ENCODE measurements at places on chromosomes 5 and 9.

GRCh38 chr5:23368393-23368792, 139.0 kb upstream of the PRDM9 start:
- no peak for DNase-seq

- no peak for DNase-seq
Measured at GRCh38 chr5:78959767-78960166, 25.3 kb downstream of the ARSB start.

- DNase-seq: no peak
Measured at GRCh38 chr5:14672082-14672481, 7.6 kb downstream of the OTULIN start.

DNA sequence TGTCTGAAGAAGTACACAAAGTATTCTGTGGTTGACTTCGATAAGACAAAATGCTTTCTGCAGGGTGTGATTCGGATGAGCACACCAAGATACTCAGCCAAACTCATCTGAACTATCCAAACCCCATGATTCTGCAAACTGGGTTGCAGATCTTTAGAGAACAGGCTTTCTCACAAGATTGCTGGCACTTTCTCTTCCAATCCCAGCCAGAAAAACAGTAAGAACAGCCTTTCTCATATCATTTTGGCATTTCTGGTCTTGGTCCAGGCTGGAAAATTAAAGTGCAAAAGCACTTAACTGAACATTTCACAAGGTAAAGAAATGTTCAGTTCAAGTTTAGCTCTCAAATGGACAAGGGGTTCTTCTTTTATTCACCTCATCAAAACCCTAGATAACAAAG, 269.1 kb downstream of the NR2F1-AS1 start:
- DNase-seq: no peak

GRCh38 chr5:157187046-157187754, 6.6 kb downstream of the ITK start:
- DNase-seq: no peak

DNA sequence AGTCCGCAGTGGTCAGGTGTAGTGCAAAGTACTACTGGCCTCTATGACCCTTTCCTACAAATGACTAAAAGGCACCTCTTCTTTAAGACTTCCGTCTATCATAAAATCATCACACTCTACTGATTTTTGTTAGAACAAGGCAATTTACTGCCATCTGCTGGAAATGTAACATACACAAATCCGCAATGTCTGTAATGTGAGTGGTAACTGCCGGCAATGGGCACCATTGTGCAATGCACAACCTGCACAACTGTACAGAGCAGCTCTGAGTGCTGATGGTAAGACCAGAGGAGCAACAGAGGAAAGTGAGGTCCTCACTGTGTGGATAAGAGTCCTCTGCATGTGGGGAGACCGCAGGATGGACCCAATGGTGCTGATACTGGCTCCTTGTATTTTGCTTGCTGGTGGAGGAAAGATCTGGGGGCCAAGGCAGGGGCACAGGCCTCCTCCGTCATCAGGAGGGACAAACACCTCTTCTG, 103.7 kb downstream of the ATPSCKMT start:
- DNase-seq: no peak

- no peak for DNase-seq
Measured at GRCh38 chr5:17249029-17249634, 31.7 kb downstream of the BASP1 start.

GRCh38 chr5:10333154-10334006, 20.1 kb upstream of the MARCHF6 start:
- no peak for DNase-seq

DNA sequence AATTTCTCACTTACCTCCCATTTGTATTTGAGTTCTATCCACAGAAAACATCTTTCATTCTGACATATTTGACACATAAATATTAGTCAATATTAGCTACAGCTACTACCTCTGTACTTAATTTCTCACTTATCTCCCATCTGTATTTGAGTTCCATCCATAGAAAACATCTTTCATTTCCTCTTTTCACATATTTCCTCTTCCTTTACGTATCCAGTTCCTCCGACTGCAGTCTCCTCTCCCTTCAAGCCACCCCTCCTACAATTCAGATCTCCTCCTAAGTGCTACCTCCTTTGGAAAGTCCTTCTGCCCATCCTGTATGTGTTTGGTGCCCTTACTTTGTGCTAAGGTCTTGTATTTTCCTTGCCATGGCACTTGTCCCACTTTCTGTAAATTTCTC, 1.6 kb downstream of the SREK1IP1 start:
- no peak for DNase-seq

DNA sequence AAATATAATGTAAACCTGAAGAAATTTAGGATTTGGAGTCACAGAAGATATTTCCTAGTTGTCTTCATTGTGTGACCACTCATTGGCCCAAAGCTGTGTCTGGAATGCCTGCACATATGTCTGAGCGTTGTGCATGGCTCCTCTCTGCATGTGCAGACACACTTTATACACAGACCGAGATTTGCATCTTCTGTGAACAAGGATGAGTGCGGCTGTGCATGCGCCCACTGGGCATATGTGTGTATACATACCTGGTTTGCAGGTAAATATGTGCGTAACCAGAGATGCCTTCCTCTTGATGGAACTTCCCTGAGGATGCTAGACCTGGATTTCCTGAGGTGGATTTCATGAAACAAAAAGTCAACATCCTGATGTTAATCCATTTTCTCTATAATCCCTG, 19.1 kb downstream of the PHF2 start:
- DNase-seq: no peak

- no peak for DNase-seq
Measured at GRCh38 chr9:137516144-137516917, 33.9 kb downstream of the PNPLA7 start.

DNA sequence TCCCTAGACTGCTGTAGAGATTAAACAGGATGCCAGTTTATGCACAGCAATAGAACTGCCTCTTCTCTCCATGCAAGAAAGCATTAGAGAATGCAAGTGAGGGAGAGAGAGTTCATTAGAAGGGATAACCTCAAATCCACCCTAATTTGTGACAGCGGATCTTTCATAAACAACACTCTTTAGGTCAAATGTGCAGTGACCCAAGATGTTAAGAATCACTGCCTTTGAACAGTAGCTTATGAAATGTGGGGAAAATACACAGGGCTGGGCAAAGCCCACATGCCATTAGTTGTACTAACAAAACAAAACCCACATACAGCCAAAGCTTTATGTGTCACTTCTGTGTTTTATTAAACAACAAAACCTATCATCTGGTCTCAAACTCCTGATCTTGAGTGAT, 36.2 kb upstream of the POU4F3 start:
- DNase-seq: no peak

- DNase-seq: no peak
Measured at GRCh38 chr5:39076757-39077728, 2.8 kb upstream of the RICTOR start.

DNA sequence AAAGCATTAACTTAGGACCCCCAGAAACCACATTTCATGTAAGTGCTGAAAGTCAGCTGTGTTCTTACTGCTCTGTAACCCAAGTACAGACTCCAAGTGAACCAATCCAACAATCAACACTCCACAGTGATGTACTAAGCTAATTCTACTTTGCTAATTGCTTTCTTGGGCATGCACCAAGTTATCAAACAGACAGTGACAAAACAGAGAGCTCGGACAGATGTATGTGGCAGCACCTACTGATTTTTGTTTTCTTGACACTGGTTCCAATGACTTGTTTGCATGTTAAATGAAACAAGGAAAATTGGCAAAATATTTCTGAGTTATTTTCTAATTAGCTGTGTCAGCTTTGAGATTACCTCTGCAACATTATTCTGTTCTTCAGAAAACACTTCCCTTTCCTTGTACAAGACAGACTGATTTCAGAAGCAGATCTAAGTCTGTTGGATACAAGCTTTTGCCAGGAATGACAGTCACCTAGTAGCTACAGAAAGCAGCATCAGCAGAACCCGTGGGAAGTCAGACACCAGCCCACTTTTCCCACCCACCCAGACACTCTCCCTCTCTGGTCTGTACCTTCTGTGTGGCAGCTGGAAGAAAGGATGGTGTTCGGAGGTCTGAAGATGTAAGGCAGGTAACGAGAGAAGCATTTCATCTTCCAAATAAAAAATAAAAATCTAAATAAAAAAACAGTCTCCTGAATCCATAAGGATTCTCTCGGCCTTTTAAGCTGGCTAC, 176.7 kb upstream of the PPP2R2B start:
- no peak for DNase-seq

DNA sequence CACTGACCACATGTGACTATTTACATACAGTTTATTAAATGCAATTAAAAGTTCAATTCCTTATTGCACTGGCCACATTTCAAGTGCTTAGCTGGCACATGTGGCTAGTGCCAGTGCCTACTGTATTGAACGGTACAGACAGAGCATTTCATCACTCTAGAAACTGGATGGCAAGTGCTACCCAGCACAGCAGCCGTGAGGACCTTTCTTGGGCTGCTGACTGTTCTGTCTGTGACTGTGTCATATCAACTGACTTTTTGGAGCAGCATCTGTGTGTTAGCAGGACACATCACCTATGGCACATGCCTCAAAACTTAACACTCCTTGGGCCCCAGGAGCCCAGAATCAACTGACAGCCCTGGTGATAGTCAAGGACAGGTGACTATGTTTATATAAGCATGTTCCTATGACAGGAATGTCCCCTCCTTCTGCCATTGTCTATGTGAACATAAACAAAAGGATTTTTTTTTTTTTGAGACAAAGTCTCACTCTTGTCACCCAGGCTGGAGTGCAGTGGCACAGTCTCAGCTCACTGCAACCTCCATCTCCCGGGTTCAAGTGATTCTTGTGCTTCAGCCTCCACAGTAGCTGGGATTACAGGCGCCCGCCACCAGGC, 8.9 kb downstream of the IRF1 start:
- no peak for DNase-seq

- DNase-seq: no peak
Measured at GRCh38 chr9:131720330-131720729, 19.5 kb downstream of the RAPGEF1 start.

- no peak for DNase-seq
Measured at GRCh38 chr5:151721812-151722391, 35.2 kb upstream of the SPARC start.

- DNase-seq: no peak
Measured at GRCh38 chr9:95724253-95724991, 151.1 kb upstream of the ERCC6L2 start.

- no peak for DNase-seq
Measured at GRCh38 chr5:36772276-36773140, 104.1 kb upstream of the NIPBL start.

GRCh38 chr9:76573905-76574760, 115.2 kb downstream of the GCNT1 start:
- no peak for DNase-seq

GRCh38 chr9:120875195-120875565, 1.8 kb downstream of the PHF19 start:
- no peak for DNase-seq

GRCh38 chr9:120642129-120642770, 62.3 kb upstream of the CDK5RAP2 start:
- no peak for DNase-seq

GRCh38 chr9:72581694-72582093, 60.3 kb downstream of the TMC1 start:
- DNase-seq: no peak

GRCh38 chr5:15737871-15738664, 238.1 kb downstream of the FBXL7 start:
- no peak for DNase-seq

GRCh38 chr5:67246108-67246507, 49.5 kb upstream of the CD180 start:
- peak; percentile 50 for DNase-seq

GRCh38 chr9:137083394-137084004, 3.3 kb upstream of the MAN1B1 start:
- no peak for DNase-seq

- no peak for DNase-seq
Measured at GRCh38 chr9:38090170-38090569, 21.1 kb upstream of the SHB start.

DNA sequence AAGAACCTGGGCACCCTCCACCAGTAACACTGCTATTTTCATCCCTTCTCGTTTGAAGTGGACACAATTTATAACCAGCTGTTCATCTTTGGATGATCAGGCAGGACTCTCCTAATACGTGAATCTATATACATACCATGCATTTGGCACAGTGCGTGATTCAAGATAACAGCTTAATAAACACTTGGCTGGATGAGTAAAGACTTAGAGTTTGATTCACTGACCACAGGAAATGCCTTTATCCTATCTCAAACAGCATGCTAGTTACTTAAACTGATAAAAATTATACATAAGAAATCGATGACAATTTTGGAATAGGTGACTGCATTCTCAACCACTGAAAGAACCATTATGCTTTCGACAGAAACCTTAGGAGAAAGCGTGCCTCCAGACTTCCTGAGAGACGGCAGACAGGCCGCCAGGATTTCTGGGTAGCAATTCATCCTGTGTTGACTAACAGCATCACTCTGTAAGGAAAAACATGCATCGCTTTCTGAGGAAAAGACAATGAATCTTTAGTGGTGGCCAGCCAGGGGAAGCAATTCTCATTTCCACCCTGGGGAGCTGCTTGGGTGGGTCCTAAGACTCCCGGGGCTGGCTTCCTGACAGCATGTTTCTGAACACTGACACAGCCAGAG, 9.7 kb downstream of the MRPL36 start:
- no peak for DNase-seq

DNA sequence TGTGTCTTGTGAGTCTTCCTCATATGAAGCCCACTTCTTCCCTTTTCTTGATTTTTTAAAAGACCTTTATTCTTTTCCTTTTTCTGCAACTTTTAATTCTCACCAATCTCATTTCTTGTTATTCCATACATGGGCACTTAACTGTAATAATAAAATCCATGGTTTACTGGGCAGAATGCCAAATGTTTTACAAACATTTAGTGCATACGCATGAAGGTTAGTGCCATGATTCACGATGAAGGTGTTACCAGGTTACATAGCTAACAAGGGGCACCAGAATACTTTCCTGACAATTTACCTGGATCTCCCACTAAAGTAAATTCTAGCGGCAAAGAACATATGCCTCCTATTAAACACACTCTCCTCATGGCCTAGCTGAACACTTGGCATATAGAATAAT, 28.5 kb downstream of the MAN2A1 start:
- no peak for DNase-seq

DNA sequence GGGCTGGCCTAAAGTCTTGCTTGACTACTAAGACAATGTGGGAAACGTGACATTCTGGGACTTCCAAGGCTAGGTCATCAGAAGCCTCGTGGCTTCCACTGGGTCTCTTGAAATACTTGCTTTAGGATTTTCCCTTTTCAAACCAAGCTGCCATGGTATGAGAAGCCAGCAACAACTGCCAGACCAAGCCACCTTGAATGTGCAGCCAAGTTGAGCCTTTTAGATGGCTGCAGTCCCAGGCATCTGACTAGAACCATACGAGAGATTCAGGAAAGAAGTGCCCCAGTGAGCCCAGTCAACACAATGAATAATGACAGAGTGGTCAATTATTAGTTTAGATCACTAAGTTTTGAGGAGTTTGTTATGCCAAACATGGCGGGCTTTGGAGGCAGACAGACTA, 143.3 kb downstream of the SLF1 start:
- no peak for DNase-seq

GRCh38 chr9:80440724-80441123, 869.0 kb downstream of the TLE4 start:
- no peak for DNase-seq

GRCh38 chr9:110856772-110857171, 181.5 kb downstream of the LPAR1 start:
- no peak for DNase-seq

GRCh38 chr5:134749415-134749814, 9.2 kb upstream of the DDX46 start:
- DNase-seq: no peak

GRCh38 chr5:127838661-127839060, 135.5 kb downstream of the CCDC192 start:
- DNase-seq: no peak

Data from LNCaP clone FGC (cell line).